T-helper 2 cell treated with Interferon-gamma antibody and Interleukin-4, amounts not matched to agents 5 μg/mL and 100 μg/mL, for 36 hours (primary cell): ENCODE measurements at places on chromosomes 11 and 22.

DNA sequence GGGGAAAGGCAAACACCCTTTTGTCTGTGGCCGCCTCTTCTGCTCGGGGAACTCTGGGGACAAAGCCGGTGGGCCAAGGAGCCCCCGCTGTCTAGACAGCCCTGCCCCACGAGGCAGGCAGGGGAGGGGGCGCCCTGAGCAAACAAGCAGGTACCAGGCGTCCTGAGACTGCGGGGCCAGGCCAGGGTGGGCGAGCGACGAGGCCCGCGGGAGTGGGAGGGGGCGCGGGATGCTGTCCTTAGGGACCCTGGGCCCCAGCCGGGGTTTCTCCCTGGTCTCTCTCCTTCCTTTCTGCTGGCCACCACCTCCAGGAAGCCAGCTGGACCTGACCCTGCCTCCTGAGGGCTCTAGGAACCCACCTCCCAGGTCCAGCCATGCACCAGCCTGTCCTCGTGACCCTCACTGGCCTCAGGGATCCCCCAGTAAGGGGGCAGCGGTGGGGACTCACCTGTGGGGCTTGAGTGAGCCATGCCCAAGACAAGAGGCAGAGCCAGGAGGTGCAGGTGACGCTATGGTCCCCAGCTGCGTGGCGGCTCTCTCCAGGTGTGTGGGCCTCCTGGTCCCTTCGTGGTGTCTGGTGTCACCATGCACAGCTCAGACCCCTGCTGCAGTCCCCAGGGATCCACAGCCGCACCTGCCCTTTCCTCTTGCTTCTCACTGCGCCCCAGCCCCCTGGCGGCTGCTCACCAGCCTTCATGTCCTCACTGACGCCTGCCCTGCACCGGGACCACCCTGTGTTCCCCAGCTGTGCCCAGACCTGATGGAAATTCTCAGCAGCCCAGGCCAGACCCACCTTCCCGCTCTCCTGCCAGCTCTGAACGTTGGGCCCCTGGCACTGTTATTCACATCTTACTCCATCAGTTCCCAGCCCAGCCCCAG lies 26.5 kb upstream of the MUC5AC start:
- no peak for DNase-seq

DNA sequence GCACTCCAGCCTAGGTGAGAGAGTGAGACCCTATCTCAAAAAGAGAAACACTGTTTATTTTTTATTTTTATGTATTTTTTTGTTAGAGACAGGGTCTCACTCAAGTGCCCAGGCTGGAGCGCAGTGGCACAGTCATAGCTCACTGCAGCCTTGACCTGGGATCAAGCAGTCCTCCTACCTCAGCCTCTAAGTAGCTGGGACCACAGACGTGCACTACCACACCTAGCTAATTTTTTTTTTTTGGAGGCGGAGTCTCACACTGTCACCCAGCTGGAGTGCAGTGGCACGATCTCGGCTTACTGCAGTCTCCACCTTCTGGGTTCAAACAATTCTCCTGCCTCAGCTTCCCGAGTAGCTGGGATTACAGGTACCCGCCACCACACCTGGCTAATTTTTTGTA lies 6.4 kb downstream of the RBX1 start:
- no peak for DNase-seq

- DNase-seq: no peak
Measured at GRCh38 chr11:7892059-7892699, 38.9 kb downstream of the OR10A6 start.

DNA sequence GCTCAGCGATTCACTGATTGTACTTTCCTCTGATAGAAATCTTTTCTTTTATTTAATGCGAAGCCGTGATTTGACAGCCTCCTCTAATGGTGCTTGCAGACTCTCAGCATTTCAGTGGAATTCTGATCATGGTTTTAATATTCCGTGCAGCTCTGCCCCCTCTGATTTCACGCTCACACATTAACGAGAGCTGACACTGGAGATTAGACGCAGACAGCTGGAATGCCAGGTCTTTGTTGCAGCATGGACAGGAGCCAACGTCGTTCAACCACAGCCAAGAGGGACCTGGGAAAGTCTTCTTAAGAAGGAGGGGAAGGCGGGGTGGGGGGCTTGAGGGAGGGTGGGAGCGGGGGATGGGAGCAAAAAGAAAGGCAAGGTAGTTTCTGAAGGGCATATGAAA lies 186.4 kb downstream of the BLID start:
- DNase-seq: no peak

- DNase-seq: no peak
Measured at GRCh38 chr22:24187731-24188644, 6.7 kb downstream of the SUSD2 start.

GRCh38 chr22:25645266-25645665 lies 80.8 kb downstream of the GRK3 start:
- DNase-seq: no peak

- DNase-seq: no peak
Measured at GRCh38 chr11:14565845-14566244, 45.7 kb upstream of the PSMA1 start.

DNA sequence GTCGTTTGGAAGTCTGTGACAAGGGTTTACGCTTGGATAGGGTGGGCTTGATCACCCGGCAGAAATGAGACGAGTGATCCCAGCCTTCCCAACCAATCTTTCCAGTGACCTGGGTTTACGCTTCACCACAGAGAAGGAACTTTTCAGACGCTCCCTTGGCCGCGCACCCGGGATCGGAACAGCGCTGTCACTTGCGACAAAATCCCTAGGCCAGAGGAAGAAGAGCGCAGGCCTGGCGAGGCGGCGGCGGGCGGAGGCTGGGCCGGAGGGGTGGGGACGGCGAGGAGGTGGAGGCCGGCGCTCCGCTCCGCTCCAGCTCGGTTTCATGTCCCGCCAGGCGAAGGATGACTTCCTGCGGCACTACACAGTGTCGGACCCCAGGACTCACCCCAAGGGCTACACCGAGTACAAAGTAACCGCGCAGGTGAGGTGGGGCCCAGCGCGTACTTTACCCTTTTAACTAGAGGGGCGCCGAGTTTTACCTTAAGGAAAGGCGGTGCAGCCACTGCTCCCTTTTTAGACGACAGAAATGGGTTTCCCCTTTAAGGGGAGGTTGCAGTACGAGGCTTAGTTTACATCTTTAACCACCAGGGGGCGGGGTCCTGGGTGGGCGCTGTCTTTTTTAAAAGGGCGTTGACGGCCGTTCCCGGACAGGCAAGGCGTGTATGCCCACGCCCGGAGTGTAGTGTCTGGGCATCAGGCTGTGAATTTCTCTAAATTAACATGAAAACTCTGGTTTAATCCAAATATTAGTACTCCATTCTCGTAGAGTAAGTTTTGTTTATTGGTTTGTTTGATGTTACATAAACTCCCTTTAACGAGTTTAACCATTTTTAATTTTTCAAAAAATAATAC lies at the start of gene SNX15:
SNX15 (plus strand) TSS at position 227 of the 855 bp plus-strand sequence; CDS start at position 326, 99 bp downstream.
- peak; percentile 92 for DNase-seq

DNA sequence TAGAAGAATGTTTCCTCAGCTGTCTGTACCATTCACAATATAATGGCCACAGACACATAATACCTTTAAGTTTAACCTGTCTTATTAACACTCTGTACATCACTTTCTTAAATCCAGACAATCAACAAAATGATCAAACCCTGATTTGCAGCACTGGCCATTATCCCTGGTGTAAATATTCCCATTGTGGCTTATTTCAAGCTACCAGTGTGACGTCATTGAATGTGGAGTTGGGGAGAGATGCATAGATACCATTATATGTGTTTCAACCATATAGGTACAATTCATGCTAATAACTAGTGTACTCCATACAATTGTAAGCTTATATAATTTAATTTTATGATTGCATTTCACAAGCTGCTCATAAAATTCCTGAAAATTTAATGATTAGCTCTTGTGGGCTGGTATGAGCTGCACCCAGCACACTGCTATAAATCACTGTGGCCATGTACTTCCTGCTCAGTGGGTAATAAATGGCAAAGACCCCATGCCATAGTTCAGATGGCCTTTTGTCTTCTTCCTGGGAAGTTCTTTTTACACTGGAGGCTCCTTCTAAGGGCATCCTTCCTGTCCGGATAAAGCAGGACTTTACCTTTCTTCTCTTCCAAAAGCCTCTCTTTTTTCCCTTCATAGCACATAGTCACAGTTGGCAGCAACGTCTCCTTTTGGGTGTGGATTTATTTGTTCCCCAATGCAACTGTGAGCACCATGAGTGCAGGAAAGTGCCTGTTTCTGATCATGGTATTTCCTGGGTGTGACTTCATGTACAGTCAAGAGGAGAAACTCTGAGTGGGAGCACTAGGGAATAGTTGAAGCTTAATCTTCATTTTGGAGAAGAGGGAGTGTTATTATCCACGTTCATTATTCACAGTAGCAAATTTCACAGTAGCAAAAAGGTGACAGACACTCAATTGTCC lies 87.8 kb downstream of the MIAT start:
- DNase-seq: no peak

DNA sequence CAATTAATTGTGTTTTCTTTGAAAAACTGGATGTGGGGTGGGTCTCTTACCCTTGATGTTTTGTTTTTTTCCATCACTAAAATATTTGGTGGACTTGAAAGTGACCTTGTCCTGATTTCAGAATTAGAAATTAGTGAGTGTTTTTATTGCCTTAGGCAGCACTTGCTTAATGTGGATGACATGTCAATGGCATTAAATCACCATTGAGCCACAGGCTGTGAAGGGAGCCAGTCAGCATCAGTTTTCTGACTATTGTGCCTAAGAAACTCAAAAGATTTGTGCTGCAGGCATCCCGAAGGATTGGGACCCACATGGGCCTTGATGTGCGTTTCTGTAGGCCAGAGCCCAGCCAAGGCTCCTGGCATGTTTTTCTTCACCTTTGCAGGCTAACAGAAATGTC lies 53.8 kb downstream of the SWAP70 start:
- no peak for DNase-seq

DNA sequence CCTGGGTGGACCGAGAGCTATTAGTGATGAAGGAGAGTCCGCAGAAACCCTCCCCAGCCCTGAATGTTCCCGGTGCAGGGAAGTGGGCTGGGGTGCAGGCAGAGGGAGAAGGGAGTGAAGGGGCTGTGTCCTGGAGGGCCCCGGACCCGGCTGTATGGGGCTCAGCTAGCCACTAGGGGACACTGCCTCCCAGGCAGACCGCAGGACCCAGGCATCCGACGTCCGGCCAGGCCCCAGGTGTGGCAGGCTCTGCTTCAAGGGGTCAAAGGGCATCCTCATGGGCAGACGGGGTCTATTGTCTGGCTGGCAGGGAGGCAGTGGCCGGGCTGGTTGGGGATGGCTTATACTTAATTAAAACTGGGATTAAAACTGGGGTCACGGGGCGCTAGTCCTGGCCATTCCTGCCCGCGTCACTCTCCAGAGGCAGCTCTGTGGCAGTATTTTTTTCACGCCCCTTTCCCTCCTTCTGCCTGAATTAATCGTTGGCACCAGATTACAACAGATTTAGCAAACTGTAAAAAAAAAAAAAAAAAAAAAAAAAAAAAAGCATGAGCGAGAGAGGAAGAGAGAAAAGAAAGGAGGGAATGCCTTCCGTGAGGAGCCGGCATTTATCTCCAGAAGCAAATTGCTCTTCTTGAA lies 5.1 kb downstream of the FLRT1 start:
- no peak for DNase-seq

- no peak for DNase-seq
Measured at GRCh38 chr22:25492841-25493734, 71.4 kb upstream of the GRK3 start.

DNA sequence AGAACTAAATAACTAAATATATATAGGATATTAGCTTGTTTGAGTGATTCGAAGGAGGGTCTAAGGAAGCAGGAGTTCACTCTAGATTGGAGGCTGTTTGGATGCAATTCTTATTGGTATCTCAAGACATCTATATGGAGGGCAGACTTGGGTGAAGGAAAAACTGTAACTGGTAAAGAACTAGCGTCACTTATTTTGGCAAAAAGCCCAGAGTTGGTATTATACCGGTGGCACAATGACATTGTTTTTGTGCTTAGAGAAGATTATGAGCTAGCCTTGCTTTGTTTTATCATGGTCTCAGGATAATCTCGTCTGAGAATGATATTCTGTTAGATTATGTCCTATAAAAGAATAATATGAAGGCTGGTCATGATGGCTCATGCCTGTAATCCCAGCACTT lies 6.0 kb upstream of the SLC35F2 start:
- no peak for DNase-seq

- DNase-seq: peak; percentile 10
Measured at GRCh38 chr11:85627332-85627997, at the start of gene DLG2. Gene DLG2 (minus strand): TSS chr11:85627344.

DNA sequence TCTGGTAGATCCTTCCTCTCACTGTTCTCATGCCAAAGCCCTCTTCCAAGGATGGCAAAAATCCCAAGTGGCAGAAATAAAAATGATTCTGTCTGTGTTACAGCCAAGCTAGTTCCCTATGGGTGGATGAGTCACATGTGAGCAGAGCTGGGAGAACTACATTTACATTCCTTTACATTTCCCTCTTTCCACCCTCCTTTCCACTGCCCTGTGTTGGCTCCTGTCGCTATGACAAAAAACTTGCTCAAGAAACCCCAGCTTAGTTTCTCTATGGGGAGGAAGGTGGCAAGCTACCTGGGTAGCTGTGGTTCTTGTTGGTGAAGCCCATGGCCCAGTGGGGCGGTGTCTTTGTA lies 10.2 kb upstream of the DDB2 start:
- DNase-seq: no peak

DNA sequence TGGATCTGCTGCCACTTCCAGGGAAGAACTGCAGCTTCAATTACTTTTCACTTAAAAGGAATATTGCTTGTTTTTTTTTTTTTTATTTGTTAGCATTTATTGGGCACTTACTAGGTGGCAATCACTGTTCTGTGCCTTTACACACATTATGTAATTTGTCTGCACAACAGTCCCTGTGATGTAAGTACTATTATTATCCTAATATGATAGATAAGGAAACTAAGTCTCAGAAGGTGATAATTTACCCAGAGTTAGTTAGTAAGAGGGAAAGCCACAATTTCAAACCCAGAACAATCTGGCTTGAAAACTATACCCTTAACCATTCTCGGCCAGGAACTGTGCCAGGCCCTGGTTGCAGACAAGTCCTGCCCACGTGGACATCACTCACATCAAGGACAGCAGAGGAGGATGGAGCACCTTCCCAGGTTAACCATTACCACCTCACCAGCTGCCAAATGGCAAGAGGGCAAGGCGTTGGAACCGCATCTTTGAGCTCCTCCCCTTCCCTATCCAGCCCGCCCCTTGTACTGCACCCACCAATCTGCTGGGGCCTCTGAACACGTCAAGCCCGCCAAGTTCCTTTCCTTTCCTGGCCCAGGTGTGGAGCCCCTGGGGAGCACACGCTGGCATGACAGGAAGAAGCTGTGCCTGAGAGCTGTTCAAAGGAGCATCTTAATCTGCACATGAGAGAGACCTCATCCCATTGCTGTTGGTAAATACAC lies 78.4 kb downstream of the NAV2 start:
- no peak for DNase-seq

GRCh38 chr22:38464992-38465672 lies 2.8 kb upstream of the KDELR3 start:
- DNase-seq: no peak
